Inflammatory macrophage treated with lipopolysaccharide for 4 hours (primary cell): ENCODE measurements at places on chromosomes 2 and 18.

DNA sequence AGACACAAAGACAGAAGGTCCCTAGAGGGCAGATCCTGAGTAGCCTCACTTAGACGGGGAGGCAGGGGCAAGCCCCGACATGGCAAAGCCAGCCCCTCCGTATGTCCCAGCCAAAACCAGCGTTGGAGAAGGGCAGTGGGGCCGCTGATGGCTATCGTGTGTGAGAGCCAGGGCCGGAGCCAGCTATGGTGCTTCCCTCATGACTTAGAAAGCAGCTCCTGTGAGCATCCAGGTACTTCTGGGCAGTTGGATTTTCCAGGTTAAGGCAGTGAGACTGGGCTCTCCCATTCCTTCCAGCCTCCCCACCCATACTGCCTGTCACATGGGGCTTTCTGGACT lies 31.2 kb upstream of the ROCK2 start:
- DNase-seq = no peak

DNA sequence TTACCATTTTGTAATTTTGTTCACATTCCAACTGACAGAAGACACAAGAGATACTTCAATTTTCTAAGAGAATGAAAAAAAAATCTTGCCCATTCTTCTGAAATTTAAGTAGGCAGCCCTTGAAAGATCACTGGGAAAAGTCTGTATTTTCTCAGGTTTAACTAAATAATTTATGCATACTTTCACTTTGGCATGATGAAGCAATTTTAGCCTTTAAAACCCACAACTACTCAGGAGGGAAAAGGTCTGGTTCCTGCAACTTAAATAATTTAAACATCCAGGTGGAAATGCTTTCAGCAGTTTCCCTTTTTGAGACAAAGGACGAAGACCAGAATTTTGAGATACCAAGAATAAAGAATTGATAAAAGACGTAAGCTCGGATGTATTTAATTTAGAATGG lies 61.4 kb downstream of the ZEB2 start:
- DNase-seq = no peak

DNA sequence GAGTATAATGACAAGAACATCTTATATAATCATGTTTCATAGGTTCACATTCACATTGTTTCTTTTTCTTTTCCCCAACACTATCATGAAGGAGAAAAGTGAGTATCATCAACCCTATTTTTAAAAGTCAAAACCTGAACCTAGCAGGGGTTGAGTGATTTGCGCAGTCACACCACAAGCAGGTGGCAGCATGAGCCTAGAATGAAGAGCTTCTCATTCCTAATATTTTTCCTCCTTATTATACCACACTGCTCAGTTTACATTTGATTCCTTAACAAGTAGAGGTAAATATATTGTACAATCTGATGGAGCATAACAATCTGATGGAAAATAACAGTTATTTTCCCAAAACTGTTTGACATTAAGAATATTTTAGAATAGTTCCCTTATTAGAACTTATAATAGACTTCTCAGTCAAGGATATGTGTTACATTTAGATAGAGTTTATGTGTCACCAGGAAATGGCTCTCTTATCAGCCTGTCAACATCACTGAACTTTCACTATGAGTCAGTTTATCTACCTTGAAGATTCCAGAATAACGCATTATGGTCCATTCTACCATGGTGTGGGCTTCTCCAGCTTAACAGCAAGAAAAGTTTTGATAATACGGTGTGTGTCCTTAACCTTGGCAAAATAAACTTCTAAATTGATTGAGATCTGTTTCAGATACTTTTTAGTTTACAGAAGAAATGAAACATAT lies 119.5 kb downstream of the NEB start:
- DNase-seq = no peak

GRCh38 chr2:134127496-134127895 lies 126.4 kb upstream of the MGAT5 start:
- no peak for DNase-seq

- peak; percentile 11 for DNase-seq
Measured at GRCh38 chr2:109341355-109342255, 212.6 kb downstream of the SH3RF3 start.

GRCh38 chr2:71277536-71278103 lies 50.7 kb upstream of the PAIP2B start:
- DNase-seq = peak; percentile 89

DNA sequence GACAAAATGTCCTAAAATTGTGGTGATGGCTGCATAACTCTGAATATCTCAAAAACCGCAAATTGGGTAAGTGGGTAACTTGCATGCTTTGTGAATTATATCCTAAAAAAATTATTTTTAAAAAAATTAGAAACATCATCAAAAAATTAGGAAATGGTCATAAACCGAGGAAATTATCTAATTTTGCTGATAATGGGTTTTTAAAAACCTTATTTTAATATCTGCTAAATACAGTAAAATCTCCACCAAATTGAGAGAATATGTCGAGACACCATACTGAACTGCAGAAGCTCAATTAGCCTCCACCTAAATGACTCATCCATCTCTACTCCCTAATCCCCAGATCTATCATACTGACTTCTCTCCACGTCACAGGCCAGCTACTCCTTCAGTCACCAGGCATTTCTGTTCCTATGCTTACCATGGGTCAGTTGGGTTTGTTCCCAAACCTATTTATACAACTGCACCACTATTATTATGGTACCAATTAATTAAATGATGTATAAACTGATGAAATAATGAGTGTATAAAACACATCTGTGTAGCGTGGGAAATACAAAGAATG lies 36.1 kb downstream of the SPIRE1 start:
- DNase-seq = no peak

- DNase-seq = no peak
Measured at GRCh38 chr2:3277748-3278520, 99.7 kb downstream of the EIPR1 start.

DNA sequence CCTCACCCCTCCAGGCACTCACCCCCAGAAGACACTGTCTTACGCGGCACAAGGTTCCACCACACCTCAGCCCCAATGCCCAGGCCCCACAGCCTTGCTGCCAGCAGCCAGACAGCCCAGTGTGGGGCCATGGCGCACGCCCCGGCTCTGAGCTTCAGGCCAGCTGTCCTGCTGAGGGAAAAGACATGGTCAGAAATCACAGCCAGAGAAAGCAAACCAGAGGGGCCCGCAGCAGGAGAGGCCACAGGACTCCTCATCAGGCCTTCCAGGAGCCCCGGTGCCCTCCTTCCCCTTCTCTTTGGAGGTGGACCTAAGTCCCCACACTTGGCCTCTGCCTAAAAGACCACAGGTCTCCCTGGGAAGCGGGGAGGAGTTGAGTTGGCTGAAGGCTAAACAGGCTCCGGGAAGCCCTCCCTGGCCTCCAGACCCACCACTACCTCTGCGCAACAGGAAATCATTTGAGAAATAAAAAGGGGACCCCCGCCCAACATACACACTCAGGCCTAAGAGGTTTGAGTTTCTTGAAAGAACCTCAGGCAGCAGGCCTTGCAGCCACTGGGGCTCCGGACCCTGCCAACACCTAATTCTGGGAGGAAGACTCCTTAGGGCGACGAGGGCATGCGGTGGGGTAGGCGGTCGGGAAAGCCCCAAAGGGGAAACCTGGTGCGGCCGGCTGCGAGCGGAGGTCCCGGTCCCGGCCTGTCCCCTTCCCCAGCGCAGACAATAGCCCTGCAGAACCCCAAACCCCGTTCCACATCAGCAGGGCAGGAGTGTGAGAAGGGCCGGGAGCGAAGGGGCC lies 1.9 kb downstream of the SEMA4C start:
- DNase-seq = no peak

DNA sequence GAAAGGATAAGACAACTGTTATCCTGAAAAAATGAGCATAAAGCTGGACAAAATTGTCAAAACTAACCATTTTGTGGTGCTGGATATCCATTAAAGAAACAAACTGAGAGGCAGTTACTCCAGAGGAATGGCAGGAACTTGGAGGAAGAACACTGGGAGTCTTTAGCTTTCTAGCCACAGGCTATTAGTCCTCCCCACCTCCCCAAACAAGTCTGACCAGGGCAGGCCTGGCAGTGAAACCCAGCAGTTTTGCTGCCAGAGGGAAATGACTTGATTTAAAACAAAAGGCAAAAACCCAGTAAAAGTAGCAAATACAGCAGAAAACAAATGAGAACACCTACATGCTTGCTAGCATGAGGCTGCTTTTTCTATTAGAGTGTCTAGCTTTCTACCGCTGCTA lies 34.9 kb downstream of the OSBPL1A start:
- no peak for DNase-seq

GRCh38 chr18:6885992-6886796 lies 156.7 kb downstream of the ARHGAP28 start:
- DNase-seq = peak; percentile 23

DNA sequence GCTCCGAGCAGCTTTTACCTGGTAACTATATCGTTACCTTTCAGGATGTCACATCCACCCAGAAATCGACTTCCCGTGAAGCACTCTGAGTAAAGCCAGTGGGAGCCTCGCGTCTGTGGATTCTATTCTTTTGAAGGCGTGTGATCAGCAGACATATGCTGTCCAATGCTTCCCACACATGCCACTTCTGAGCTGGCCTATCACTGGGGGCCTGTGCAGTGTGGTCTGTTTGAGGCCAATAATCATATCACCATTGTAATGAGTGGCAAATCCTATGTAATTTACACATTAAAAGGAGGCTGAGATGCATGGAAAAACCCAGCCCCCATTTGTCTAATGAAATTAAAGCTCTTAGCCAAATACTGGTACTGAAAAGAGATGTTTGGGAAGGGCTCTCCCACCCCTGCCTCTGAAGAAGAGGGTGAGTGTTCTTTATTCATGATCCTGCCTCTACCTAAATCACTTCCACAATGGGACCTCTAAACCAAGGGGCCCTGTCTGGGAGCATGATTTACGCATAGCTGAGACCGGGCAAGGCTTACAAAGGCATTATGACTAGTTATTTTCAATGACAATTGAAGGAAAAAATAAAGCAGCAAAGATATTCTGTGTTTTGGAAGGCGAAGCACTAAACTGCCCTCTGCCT lies 686.8 kb downstream of the ZEB2 start:
- DNase-seq = no peak

- DNase-seq = no peak
Measured at GRCh38 chr2:167863377-167863776, 384.0 kb downstream of the STK39 start.

- no peak for DNase-seq
Measured at GRCh38 chr2:237351046-237351445, 62.9 kb downstream of the COL6A3 start.

GRCh38 chr18:67104700-67105284 lies 411.7 kb downstream of the DSEL start:
- peak; percentile 71 for DNase-seq

GRCh38 chr2:207531032-207531952 lies 1.5 kb downstream of the CREB1 start:
- DNase-seq = peak; percentile 67

GRCh38 chr2:98489971-98490962 lies 45.6 kb downstream of the INPP4A start:
- no peak for DNase-seq

DNA sequence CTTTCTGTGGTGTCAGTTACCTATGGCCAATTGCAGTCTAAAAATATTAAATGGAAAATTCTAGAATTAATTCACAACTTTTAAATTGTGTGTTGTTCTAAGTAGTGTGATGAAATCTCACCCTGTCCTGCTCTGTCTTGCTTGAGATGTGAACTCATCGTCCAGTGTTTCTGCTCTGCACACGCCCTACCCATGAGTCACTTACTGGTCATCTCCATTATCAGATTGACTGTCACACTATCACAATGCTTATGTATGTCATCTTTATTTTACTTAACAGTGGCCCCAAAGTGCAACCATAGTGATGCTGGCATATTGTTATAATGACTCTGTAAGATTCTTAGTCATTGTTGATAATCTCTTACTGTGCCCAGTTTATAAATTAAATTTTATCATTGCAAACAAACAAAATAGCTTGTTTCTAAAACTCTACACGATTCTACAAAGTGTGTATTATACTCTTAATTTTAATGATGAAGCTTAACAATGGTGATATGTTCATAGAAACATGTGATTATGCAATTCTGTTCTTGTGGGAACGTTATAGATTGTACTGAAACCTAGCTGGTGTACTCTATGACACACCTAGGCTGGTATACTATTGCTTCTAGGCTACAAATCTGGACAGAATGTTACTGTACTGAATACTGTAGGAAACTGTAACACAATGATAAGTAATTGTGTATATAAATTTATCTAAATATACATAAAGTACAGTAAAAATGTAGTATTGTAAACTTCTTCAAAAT lies 1086.8 kb upstream of the PIK3C3 start:
- no peak for DNase-seq

- no peak for DNase-seq
Measured at GRCh38 chr2:101545950-101546349, 71.0 kb upstream of the RFX8 start.

- peak; percentile 72 for DNase-seq
Measured at GRCh38 chr2:148989882-148990493, 48.5 kb upstream of the LYPD6B start.

DNA sequence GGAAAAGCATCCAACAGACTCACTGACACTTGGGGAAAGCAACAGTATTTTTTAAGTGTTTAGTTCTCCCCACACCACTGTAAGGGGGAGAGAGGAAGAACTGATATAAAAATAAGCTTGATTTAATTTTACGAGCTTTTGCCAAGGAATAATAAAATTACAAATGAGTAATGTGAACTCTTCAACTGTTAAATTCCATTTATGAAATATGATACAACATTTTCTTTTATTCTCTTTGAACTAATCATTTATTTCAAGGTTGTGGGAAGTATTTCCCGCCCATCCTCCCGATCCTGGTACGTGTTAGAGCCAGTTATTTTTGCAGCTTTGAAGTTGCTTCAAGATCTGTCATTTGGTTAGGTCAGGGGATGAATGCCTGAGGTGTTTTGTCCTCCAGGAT lies 35.2 kb downstream of the WDPCP start:
- no peak for DNase-seq

DNA sequence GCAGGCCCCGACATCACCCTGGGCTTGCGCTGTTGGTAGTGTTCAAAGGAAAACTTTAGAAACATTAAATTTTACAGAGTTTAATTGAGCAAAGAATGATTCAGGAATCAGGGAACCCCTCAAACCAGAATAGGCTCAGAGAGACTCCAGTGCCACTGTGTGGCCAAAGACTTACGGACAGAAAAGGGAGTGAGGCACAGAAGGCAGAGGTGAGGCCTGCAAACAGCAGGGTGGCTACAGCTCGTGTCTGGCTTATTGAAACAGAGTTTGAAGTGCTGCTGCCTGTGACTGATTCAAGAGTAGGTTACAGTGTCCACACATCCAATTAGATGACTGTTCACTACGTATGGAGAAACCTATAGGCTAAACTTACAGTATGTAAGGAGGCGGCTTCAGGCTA lies 2.4 kb upstream of the CTDP1 start:
- DNase-seq = no peak

- no peak for DNase-seq
Measured at GRCh38 chr2:72713857-72714256, 112.0 kb downstream of the EXOC6B start.

DNA sequence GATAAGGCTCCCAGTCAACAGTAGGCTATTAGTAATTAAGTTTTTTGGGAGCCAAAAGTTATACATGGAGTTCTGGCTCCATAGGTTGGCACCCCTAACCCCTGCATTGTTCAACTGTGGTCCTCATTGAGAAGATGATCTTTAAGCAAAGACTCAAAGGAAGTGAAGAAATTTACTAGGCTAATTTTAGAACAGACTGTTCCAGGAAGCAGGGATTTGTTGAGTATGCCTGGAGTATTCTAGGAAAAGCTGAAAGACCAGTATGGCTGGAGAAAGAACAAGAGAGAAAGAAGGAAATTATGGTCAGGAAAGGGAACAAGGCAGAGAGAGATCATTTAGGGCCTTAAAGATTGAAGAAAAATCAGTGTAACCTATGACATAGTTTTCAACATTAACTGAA lies 125.1 kb downstream of the PMAIP1 start:
- DNase-seq = no peak
